Activated naive CD4-positive, alpha-beta T cell treated with anti-CD3 and anti-CD28 coated beads, Interleukin-2, amount 10 ng/mL, durations not matched to agents 7 days and 5 days (primary cell): ENCODE measurements at places on chromosomes 4 and X.

DNA sequence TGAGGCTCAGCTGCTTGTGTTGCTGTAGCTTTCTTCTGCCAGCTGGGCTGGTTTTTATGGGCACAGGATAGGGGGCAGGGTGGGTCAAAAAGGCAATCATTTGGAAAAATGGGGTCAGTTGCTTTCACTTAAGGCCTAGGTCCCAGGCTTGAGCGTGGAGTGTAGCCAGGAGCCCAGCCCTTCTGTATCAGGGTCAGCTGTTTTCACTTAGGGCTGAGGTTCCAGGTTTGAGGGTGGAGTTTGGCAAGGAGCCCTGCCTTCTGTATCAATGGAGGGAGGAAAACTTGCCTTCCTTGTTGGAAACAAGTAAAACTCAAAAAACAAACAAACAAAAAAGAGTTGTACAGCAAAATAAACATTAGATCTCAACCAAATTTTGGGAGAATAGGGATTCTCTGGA, 37.0 kb upstream of the UGT8 start:
- DNase-seq: no peak

GRCh38 chr4:103019308-103020124, at the start of gene SLC9B1:
Gene SLC9B1 (minus strand): TSS chr4:103019705. CDS start chr4:102991711, 27,994 bp downstream.
- peak; percentile 96 for DNase-seq

GRCh38 chrX:19017271-19017670, 33.4 kb upstream of the PHKA2 start:
- no peak for DNase-seq

- no peak for DNase-seq
Measured at GRCh38 chr4:126916626-126917140, 716.1 kb upstream of the INTU start.

GRCh38 chr4:84419201-84419600, 79.9 kb downstream of the NKX6-1 start:
- DNase-seq: no peak

- DNase-seq: no peak
Measured at GRCh38 chr4:7393601-7394575, 40.8 kb downstream of the PSAPL1 start.

GRCh38 chrX:122579036-122579435, 605.0 kb upstream of the GRIA3 start:
- no peak for DNase-seq

DNA sequence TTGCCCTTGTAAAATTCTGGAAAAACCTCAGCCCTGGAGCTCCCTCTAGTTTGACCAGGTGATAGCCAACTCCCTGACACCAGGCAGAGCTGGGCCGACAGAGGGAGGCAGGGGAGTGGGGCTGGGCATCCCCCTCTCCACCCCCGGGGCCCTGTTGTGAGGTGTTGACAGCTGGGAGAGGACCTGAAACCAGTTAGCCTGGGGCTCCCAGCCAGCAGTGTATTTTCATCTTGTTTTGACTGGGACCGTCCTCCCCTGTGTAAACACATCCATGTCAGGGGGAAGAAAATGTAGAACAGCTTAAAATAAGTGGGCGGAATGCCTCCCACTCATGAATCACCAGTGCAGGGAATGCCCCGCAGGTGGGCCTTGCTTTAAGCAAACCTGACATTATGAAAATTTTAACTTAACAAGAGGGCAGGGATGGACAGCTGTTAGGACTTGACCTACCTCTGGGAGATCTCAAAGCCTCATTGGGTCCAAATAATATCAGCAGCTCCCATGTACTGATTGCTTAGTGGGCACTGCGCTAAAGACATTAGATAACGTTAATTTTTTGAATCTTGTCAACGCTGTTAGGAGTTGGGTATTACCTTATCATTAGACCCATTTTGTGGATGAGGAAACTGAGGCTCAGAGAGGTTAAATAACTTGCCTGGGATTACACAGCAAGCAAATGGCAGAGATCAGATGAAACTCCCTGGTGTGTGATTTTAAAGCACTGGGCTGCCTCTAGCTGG, 45.9 kb downstream of the TSC22D3 start:
- no peak for DNase-seq

DNA sequence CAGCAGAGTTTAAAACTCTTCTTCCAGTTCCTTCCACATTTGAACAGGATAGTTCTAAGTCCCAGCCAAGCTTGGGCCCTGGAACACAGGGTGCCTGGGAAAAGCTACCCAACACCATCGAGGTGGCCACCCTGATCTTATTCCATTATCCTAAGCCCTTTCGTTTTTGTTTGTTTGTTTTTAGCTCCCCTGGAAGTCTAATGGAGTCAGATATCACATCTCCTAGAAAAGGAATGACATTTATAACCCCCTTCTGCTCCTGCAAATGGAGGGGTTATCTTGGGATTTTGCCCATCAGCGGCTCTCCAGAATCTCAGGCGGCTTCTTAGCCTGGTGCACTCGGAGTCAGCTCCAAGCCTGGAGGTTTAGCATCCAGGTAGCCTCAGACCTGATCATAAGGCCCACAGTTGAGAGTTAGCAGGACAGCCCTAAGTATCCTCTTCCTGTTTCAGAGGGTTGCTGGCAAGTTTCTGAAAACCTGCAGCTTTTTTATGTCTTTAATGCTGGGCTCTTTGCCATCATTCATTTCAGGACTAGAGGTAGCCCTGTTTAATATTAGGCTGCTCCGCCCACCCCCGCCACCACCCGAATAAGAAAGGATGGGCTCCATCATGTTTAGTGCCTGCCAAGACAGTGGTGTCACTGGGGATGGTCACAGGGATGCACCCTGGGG, 230.0 kb upstream of the LNX1 start:
- no peak for DNase-seq

DNA sequence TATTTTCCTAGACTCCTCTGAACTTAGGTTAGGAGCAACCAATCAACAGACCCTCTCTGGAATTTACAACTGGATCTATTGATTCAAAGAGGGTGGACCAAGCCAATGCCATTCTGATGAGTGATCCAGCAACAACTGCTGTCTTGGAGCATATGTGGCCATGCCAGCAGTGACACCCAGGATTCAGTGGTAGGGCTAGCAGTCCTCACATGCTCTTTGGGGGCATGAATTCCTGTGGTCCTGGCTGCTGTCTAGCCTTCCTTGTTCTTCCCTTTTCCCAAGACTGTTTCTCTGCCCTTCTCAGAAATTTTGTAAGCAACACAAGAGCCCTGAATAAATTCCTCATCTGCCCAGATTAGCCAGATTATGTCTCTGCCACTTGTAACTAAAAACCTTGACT, 61.5 kb upstream of the GATB start:
- no peak for DNase-seq

DNA sequence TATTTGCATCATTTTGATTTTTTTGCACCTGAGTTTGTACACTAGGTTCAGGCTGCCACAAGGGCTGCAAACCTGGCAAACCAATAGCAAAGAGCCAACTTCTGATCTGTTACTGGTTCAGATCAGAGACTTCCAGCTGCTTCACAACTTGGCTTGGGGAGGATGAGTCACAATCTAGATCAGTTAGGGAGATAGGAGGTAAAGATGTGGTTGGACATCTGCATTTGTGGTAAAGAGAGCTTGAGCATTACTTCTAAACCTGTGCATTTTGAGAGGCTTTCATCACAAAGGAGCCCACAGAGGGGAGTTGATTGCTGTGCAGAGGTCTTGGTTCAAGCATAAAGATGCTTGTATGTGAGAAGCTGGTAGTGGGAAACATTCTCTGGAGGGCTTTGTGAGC, 34.5 kb downstream of the LINC00632 start:
- DNase-seq: no peak

- DNase-seq: peak; percentile 68
Measured at GRCh38 chrX:109485470-109486340, 3.8 kb upstream of the GUCY2F start.

- no peak for DNase-seq
Measured at GRCh38 chr4:165553221-165553810, 174.5 kb downstream of the CPE start.

- no peak for DNase-seq
Measured at GRCh38 chr4:53576676-53577372, 14.5 kb downstream of the LNX1 start.

GRCh38 chr4:6688879-6689505, 4.7 kb upstream of the S100P start:
- peak; percentile 87 for DNase-seq

GRCh38 chr4:145044341-145044740, 53.7 kb downstream of the ANAPC10 start:
- no peak for DNase-seq

DNA sequence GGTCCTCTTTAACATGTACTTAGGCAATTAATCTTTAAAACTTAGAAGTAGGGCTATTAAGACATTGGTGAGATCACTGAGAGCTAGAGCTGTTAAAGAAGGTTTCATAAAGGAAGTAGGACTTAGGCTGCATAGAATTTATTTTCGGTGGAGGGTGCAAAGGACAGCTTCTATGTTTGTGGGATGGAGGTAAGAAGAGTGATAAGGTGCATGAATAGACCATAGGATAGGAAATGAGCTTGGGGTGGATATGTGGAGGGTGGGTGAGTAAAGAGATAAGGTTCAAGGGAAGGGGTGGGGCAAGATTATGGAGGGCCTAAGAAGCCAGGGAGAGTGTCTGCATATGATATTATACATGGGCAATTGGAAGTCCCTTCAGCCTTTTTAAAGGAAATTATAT, 15.9 kb downstream of the RTL9 start:
- no peak for DNase-seq

- DNase-seq: no peak
Measured at GRCh38 chr4:17328141-17328815, 183.6 kb downstream of the QDPR start.

DNA sequence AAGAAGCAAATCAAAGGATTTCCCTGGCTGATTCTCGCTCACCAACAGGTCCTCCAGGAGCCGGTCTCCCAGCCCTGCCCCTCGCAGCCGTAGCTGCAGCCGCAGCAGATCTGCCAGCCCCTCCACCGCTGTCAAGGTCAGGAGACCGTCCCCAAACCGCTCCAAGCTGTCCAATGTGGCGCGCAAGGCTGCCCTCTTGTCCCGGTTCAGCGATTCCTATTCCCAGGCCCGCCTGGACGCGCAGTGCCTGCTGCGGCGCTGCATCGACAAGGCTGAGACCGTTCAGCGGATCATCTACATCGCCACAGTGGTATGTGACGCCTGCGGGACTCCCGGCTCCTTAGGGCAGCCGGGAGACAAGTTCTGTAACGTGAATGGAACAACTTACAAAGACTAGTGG, 25.6 kb downstream of the SPATA18 start:
- no peak for DNase-seq

- no peak for DNase-seq
Measured at GRCh38 chr4:6008092-6008551, 10.1 kb downstream of the C4orf50 start.

DNA sequence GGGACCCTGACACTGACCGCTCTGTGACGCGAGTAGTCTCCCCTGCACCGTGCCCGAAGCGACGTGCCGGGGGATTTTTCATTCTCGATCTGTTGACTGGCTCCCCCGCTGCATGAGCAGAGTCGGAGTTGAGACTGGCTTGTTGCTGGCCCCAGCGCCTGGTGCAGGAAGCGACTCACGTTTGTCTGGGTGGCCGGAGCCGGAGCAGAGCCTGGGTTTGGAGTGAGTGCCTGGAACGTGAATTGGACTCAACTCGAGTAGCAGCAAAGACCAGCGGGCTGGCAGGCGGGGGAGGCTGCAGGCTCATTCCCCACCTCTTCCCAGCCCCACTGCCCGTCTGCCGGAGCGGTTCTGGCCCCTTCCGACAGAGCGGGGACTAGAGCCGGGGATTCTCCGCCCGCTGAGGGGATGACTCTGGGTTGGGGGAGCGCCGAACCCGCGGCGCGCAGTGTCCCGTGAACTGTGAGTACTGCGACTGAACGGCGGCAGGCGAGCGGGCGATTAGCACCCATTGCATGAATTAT, 554 bp downstream of the PCDH7 start:
- no peak for DNase-seq

DNA sequence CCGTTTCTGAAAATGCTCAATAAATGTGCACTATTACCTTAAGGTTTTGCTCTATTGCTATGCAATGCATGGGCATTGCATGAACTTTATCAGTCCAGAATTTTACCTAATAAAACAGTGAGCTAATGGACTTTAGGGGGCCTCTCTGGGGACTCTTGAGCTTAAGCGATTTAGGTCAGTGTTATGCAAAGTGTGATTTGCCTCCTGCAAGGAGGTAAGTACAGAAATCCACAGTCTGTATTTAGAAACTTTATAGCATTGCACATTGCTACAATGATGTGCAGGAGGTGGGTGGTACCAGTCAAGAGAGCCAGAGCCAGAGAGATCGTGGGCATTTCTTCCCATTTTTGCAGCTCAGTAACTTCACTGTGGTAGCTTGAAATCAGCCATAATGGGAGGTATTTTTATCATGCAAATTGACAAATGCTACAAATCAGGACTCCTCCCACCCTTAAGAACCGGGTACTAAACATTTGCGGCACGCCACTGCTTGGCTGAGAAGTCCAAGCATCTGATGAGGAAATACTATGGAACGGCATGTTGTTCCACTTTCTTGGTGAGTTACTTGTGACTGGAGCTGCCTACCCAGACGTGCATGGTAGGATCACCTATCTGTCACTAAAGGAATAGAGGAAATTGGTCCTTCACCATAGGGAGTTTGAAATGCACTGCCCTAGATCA, 174.6 kb upstream of the PGRMC2 start:
- no peak for DNase-seq

- DNase-seq: no peak
Measured at GRCh38 chr4:173211222-173211621, 42.6 kb downstream of the GALNT7 start.

DNA sequence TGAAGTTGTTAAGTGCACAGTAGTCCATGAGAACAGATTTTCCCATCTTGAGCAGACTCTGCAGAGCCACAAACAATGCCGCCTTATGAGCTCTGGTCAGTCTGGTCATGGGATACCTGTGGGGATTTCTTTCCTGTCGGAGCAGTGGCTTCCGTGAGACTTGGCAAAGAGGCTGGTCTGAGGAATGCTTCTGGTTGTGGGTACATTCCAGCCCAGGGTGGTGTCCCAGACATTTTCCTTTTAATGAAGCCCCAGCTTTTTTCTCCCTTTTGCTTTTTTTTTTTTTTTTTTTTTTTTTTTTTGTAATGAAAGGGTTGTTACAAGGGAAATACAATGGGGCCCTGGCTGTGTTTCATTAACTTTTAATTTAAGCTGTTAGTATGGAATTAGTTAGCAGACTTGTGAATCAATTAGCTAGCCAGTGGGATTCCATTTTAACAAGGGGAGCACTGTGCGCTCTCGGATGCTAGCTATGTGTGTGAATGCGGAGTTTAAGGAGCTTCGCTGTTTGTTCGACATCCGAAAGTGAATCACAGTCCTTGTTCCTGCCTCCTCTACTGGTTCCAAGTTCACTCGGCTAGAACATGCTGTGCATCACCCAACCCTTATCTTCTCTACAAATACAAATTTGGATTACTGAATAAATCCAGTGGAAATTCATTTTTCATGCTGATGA, 225.1 kb downstream of the CBR4 start:
- no peak for DNase-seq
